ENCODE measurements at places on chromosomes 16 and 17.

GRCh38 chr17:50117202-50118051 is 12.5 kb downstream of the SAMD14 start:
- DNase-seq = peak; percentile 88

GRCh38 chr17:16875662-16876061 is 96.3 kb downstream of the TNFRSF13B start:
- no peak for DNase-seq

- DNase-seq = no peak
These were observed 56.1 kb upstream of the LYRM9 start for GRCh38 chr17:27949304-27949703.

GRCh38 chr16:67357561-67357960 is 30.9 kb downstream of the LRRC36 start:
- DNase-seq = no peak

DNA sequence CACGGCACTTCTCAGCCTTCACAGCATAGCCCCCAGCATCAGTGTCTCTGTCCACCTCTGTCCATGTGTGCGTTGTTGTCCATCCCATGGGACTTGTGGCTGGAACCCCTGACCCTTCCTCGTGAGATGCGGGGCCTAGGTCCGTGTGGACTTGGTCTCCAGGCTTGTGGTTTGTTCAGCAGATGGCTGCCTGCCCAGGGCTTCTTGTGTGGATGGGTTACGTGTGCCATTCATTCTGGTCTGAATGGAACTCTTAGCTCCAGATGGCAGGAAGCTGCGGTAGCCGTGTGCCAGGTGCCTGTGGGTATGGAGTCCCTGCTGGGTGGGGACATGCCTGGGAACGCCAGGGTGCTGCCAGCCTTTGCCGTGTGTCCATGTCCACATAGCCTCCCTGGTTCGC is 31.7 kb upstream of the NUDT16L1 start:
- DNase-seq = no peak

GRCh38 chr16:49652456-49653172 is 203.3 kb downstream of the ZNF423 start:
- no peak for DNase-seq

GRCh38 chr17:11241611-11242226 is 706 bp downstream of the SHISA6 start:
- no peak for DNase-seq

GRCh38 chr17:3590231-3590630 is 19.0 kb downstream of the TRPV1 start:
- DNase-seq = no peak

DNA sequence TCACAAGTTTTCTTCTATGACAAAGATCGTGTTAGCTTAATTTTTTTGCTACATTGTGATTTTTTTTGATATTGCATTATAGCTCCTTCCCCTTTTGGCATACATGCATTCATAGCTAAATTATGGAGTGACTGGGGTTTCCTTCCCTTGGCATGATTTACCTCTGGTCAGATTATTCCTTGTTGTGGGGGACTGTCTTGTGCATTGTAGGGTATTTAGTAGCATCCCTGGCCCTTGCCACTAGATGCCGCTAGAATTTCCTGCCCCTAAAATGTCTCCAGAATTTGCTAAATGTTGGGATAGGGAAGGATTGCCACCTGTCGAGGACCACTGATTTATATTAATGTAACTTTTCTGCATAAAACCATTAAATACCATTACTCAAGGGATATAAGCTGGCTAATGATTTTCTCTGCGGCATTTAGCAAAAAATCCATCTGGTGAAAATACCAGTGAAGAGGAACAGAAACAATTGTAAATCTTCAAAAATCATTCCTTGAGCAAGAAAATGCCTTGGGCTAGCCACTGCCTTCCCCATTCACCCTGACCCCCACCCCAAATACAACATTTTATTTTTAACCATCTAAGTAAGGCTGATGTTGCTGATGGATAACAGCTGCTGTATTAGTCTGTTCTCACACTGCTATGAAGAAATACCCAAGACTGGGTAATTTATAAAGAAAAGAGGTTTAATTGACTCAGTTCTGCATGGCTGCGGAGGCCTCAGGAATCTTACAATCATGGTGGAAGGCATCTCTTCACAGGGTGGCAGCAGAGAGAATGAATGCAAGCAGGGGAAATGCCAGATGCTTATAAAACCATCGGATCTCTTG is 195.2 kb downstream of the MAP2K6 start:
- DNase-seq = no peak

- DNase-seq = no peak
These were observed 28.7 kb upstream of the DDX52 start for GRCh38 chr17:37671824-37672547.

GRCh38 chr16:11994143-11995119 is 17.9 kb downstream of the SNX29 start:
- no peak for DNase-seq

- DNase-seq = no peak
These were observed 137.5 kb downstream of the SOCS1 start for GRCh38 chr16:11118479-11118878.

GRCh38 chr17:36094746-36095145 is 4.8 kb upstream of the CCL3 start:
- DNase-seq = no peak

DNA sequence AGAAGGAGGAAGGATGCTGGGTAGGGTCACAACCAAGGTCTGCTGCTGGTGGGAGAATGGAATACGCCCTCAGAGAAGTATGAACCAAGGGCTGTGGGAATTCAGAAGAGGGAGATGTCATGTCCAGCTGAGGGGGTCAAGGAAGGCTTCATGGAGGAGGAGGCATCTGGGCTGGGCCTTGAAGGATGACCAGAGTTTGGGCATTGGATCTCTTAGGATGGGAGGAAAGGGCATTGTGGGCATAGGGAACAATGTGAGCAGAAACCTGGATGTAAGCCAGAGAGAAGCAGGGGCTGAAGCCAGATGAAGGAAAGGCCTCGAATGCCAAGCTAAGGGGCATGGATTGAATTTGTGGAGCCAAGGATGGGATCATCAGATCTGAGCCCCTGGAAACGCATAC is 49.2 kb upstream of the MAP3K14 start:
- DNase-seq = no peak

- no peak for DNase-seq
These were observed 2.9 kb downstream of the ABCA3 start for GRCh38 chr16:2337431-2338296.

- peak; percentile 79 for DNase-seq
These were observed 41.7 kb downstream of the SRL start for GRCh38 chr16:4200000-4200780.

- no peak for DNase-seq
These were observed 987 bp upstream of the SLC4A1 start for GRCh38 chr17:44268709-44269534.

DNA sequence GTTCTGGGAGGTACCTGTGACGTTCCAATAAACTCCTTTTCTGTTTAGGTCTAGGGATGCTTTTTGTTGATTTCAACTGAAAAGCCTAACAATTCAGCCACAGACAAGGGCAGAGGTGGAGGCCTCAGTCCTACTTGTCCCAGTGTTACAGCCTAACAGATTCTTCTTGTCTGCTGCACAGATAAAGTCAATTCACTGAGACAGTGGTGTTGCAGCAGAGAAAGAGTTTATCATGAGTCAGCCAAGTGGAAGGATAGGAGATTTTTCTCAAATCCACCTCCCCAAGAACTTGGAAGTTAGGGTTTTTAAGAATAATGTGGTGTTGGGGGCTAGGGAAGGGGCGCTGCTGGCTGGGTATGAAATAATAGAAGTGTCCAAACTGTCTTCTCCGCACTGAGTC is 10.8 kb upstream of the TNFSF12 start:
- DNase-seq = no peak

DNA sequence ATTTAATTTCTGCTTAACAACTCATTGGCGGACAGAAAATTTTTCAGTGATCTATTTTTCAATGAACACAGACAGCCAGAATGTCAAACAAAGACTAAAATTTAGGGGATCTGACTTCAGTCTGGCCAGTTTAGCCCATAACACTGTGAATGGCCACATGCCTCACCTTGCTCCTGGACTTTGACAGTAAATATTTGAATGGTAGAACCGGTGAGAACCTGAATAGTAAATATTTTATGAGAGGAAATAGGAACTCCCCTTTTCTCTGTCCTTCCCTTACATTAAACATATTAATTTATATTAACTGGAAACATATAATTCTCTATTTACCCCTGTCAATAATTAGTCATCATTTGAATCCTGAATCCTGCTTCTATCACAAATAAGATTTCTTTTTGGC is 942.1 kb downstream of the KCNJ2 start:
- no peak for DNase-seq

- no peak for DNase-seq
These were observed 79.9 kb downstream of the LITAF start for GRCh38 chr16:11506741-11507305.

DNA sequence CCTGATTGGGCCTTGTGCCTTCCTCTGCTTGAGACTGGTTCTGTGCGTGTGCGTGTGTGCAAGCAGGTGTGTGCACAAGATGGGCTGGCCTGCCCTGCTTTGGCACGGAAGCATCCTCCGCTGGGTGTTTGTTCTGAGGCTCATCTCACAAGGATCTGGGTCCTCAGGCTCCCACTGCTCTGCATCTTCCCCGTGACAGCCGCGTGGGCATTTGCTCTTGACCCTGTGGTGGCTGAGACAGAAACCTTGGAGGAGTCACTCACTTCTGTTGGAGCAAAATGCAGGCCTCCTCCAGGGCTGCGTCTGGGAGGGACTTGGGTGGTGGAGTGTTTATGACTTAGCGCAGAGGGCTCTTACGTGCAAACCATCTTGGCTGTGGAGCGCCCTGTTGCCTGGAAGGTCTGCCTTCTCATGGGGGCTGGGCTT is 119.2 kb downstream of the RPTOR start:
- DNase-seq = no peak

DNA sequence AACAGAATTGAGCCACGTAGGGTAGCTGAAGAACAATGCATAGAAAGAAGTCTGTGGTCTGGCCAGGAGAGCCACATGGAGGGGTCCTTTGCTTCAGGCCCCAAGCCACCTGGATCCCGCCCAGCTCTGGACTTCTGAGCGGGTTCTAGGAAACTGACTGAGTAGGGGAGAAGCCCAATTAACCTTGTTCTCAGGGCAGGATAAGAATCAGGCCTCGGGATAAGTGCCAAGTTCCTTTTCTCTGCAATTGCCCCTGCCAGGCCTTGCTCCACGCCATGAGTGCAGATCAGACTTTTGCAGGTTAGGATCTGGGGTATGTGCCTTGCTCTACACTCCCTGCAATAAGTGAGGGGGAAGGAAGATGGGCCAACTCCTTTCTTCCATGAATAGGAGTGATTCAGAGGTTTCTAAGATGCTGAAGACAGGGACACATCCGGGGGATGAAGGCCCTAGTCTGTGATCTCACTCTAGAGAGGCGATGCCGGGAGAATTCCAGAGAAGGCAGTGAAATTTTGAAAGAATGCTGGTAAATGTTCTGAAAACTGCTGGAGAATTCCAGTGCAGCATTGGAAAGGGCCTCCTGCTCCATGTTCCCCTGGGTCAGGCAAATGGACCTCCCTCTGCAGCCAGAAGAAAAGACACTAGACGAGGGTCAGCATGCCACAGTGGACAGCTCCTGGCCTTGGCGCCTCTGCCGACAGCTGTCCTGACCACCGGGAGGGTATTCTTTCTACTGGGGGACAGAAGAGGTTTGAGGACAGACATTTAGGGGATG is 5.8 kb downstream of the NEUROD2 start:
- no peak for DNase-seq

GRCh38 chr17:9218064-9218635 is 196.8 kb downstream of the NTN1 start:
- DNase-seq = no peak

GRCh38 chr16:21167929-21168602 is 9.6 kb downstream of the LDAF1 start:
- DNase-seq = no peak

- no peak for DNase-seq
These were observed 30.7 kb upstream of the ARHGAP17 start for GRCh38 chr16:25045696-25046381.

DNA sequence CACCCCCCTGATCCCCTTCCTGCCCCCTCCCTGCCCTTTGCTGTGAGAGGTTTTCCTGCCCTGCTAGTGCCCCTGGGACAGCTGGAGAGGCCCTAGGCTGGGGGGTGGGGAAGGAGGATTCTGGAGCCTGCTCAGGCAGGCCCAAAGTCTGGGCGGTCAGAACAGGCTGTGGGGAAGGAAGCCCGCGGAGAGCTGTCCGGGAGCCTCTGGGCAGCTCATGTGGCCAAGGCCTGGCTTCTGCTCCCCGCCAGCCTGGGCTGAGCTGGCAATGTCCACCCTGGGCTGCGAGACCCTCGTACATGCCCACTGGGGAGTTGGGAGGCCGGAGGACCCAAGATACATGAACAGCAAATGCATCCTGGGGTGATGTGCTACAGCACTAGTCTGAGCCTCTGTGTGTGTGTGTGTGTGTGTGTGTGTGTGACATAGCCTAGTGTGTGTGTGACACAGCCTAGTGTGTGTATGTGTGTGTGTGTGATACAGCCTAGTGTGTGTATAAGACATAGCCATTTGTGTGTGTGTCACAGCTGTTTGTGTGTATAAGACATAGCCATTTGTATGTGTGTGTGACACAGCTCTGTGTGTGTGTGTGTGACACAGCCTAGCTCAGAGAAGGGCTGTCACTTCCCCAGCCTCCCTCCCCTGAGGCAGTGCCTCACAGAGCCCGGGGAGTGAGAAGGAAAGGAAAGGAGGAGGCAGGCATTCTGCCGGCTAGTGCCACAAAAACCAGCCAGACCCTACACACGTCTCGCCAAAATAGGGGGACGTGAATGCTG is 201.4 kb upstream of the CIBAR2 start:
- no peak for DNase-seq

DNA sequence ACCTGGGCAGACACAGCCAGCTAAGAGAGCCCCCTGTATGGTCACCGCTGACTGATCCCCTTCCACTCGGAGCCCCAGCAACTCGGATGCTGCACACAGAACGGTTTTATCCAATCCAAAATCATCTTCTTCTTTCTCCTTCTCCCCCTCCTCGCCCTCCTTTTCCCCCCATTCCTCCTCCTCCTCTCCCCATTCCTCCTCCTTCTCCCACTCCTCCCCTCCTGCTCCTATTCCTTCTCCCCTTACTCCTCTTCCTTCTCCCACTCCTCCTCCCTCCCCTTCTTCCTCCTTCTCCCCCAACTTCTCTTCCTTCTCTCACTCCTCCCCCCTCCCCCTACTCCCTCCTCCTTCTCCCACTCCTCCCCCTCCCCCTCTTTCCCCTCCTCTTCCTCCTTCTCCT is 30.4 kb upstream of the MEAK7 start:
- no peak for DNase-seq

- no peak for DNase-seq
These were observed 15.5 kb upstream of the C1QL1 start for GRCh38 chr17:44983563-44983962.

- no peak for DNase-seq
These were observed 99.8 kb downstream of the SHISA6 start for GRCh38 chr17:11340803-11341202.

All from BE2C (cell line).